ENCODE measurements at places on chromosomes 2 and 18.

GRCh38 chr2:21754164-21754788 is 630.5 kb downstream of the TDRD15 start:
- DNase-seq, result no peak

DNA sequence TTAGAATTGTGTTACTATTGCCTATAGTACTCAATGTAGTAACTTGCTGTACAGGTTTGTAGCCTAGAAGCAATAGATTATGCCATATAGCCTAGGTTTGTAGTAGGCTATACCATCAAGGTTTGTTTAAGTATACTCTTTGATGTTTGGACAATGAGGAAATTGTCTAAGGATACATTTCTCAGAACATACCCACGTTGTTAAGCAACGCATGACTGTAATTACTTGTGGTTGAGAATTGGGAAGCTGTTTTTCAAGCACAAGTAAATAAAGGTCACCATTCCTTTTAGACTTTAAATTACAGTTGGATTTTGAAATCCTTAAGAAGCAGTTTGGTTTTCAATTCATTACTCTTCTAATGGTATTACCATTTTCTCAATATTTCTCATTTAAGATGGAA is 89.8 kb upstream of the KCNH7 start:
- DNase-seq, result no peak

DNA sequence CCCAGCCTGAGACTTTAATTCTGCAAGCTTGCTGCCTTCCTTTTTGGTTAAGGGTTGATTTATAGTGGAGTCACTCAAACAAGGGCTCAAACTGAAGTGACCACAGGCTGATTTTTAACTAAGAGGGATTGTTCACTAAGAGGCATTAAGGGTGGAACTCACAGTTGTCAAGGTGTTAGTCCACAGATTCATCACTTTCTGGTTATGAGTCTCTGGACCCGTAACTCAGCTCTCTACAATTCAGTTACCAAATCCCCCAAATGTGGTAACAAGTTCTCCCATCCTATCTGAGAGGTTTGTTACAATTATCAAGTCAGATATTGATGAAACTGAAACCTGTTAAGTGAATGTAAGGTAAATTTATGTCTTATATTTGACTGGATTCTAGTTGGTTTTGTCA is 185.9 kb upstream of the KLHL14 start:
- DNase-seq, result no peak

GRCh38 chr2:239468491-239469105 is 67.8 kb upstream of the HDAC4 start:
- no peak for DNase-seq

DNA sequence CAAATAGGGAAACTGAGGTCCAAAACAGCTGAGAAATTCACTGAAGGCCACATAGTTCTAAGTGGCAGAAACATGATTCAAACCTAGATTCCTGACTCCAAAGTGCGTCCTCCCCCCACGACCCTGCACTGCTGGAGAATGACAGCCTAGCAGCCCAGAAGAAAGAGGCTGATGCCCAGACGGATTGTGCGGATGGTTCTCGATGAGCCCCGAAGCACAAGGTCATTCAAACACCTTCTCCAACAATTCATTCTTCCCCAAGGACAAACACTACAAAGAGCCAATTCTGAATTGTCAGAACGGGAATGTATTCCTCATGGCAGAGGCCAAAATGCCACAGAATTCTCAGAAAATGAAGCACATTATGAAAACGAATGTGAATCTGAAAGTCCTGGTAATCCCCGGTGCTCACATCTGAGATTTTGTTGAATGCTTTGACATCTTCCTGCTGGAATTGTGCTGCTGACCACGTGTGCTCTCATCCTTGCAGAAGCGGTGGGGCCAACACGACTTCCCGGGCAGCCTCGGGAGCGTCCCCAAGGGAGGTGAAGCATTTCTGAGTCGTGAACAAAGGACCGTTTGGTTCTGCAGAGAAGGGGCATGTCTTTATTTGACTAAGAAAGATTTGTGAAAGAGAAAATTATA is 337.0 kb downstream of the EIPR1 start:
- no peak for DNase-seq

DNA sequence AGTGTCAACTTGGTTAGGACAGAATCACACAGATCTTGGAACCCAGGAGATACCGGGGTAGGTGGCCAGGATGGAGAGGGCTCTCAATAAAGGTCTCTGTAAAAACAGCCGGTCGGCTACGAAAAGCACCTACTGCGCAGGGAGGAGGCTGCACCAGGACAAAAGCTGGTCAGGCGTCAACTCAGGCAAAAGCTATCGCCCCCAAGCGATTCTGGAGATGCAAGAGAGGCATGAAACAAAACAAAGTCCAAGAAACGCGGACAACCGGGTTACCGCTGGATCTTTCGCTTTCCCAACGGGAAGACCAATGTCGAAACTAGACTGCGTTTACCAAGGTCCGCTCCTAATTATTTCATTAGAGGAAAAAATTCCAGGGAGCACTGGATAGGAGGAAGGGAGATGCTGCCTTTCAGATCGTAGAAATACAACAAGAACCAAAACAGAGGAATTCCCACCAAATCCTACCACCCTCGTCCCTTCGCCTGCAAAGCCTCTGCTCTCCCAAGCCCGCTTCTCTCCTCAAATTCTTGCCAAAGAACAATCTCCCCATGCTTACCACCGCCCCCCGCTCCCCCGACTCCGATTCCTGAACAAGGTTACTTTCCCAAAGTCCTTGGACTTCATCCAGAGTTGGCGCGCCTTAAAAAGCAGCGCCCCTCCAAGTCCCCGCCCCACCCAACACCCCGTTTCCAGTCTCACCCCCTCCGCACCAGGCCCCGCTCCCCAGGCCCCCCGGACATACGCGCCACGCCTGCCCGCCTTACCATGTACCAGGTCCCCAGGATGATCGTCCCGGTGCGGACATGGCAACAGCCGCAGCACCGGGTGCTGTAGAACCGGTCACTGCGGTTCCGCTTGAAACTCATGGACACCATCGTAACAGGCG is 539 bp downstream of the LAPTM4A start:
- DNase-seq, result peak; percentile 75

GRCh38 chr2:29390136-29390535 is 274.9 kb downstream of the CLIP4 start:
- no peak for DNase-seq

DNA sequence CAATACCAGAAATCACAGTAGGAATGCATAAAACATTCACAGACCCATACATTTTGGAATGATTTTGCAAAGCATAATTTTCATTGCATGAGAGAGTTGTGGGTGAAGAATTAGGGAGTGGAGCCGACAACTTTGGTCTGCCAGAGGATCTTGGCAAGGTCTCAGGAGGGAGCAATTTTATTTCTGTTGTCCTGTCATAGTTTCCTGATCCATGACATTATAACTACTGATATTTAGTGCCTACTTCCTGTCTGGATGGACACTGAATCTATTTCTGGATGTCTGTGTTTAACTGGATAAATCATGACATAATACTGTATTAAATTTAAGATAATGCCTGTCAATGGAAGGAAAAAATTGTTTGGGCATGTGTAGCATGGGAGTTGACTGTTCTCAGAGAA is 2.4 kb downstream of the ITGA4 start:
- DNase-seq, result peak; percentile 30

Measured in EL (cell line).